ENCODE measurements at places on chromosomes 4 and X. TPM values are rescaled to one million over a fixed set of nuclear protein-coding genes. Genes with fewer than 3 reads are reported as not detected.
A peak's percentile ranks its signal among the peaks of the same experiment; 100 is the strongest.

- no peak overlapping the region for H3K27ac ChIP-seq
- H3K4me1 ChIP-seq = peaks cover 28% of the 10 kb centered on the region
- DNase-seq = peak; percentile 57
- peaks cover 44% of the 10 kb centered on the region for H3K36me3 ChIP-seq
Measured at GRCh38 chr4:109462297-109462696, 28.7 kb downstream of the SEC24B start.

- no peaks in the 10 kb centered on the region for H3K36me3 ChIP-seq
- no peaks in the 10 kb centered on the region for H3K27me3 ChIP-seq
- DNase-seq = no peak
- H3K27ac ChIP-seq = no peak overlapping the region
- H3K4me1 ChIP-seq = no peaks in the 10 kb centered on the region
- H3K4me3 ChIP-seq = no peak overlapping the region
Measured at GRCh38 chr4:158964114-158964727, 138.7 kb upstream of the RAPGEF2 start.

- H3K4me1 ChIP-seq = no peaks in the 10 kb centered on the region
- no peak overlapping the region for H3K4me3 ChIP-seq
- no peak overlapping the region for H3K27ac ChIP-seq
Measured at GRCh38 chrX:11412715-11413623, 119.8 kb downstream of the AMELX start.

Gene SPANXA1
- not detected for total RNA-seq

Gene MAGEE2
- total RNA-seq = not detected

Data from Karpas-422 (cell line).